ENCODE measurements at places on chromosomes 2 and 18. TPM values are rescaled to one million over a fixed set of nuclear protein-coding genes. Genes with fewer than 3 reads are reported as not detected.

The ZNF638 gene
- 122 TPM for total RNA-seq

- H3K4me1 ChIP-seq: no peaks in the 10 kb centered on the region
- no peaks in the 10 kb centered on the region for H3K36me3 ChIP-seq
- H3K27me3 ChIP-seq: peaks cover 9% of the 10 kb centered on the region
- H3K27ac ChIP-seq: no peak overlapping the region
- peak; percentile 43 for DNase-seq
- H3K4me3 ChIP-seq: no peak overlapping the region
Observed at GRCh38 chr2:110853516-110853915, 121.1 kb downstream of the ACOXL start.

DNA sequence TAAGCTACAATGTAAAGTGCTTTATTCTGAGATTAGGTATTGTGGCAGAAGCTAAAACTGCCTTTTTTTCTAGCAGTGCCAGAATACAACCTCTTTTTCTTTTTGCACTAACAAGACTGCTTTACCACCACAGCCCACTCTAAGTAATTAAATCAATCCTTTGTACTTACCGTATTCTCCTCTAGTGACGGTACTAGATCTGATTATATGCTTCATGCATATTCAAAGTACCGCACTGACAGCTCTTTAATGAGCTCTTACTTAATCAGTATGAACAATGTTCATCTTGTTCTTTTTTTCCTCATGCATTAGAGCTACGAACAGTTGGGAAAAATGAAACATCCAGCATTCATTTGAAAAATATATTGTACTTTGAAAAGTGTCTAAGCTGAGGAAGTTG is 16.1 kb upstream of the OTX1 start:
- no peak overlapping the region for H3K4me3 ChIP-seq
- H3K27ac ChIP-seq: no peak overlapping the region
- no peaks in the 10 kb centered on the region for H3K4me1 ChIP-seq
- no peaks in the 10 kb centered on the region for H3K36me3 ChIP-seq

DNA sequence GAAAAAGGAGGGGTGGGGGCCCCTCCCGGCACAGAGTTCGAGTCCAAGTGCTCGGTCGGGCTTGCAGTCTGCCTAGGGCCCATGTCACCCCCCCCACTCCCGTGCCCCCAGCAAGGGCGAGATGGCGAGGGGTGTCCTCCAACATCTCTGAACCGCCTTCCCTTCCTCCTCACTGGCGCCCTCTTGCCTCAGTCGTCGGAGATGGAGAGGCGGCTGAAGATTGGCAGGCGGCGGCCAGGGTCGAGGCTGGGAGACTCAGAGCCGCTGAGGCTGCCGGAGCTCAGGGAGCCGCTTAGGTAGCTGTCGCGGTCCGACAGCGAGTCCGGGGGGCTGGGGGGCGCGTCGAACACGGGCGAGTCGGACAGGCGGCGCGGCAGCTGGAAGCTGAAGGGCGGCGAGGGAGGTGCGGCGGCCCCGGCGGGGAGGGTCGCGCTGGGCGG is 2.3 kb downstream of the ZFP36L2 start:
- peak overlapping the region; percentile 97 for H3K27ac ChIP-seq
- peaks cover 54% of the 10 kb centered on the region for H3K4me1 ChIP-seq
- peak overlapping the region; percentile 90 for H3K4me3 ChIP-seq
- no peaks in the 10 kb centered on the region for H3K27me3 ChIP-seq

DNA sequence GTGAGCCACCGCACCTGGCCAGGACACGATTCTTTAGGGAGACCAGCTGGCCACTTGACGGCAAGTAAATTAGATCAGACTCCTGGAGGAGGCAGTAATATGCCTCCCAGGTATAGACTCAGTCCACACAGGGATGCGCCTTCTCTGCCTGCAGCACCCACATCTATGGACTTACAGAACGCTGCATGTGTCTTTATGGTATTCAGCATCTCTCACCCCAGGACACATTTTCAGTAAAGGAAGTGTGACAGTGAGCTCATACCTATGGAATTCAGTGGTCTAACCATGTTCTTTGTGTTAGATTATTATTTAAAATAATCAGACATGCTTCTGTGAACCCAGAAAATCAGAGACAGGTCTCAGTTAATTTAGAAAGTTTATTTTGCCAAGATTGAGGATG is 5.9 kb upstream of the NARS1 start:
- H3K27ac ChIP-seq: no peak overlapping the region
- H3K4me1 ChIP-seq: peaks cover 23% of the 10 kb centered on the region
- no peak for DNase-seq
- H3K36me3 ChIP-seq: no peaks in the 10 kb centered on the region
- H3K4me3 ChIP-seq: no peak overlapping the region

The PSMA8 gene
- total RNA-seq: not detected

DNA sequence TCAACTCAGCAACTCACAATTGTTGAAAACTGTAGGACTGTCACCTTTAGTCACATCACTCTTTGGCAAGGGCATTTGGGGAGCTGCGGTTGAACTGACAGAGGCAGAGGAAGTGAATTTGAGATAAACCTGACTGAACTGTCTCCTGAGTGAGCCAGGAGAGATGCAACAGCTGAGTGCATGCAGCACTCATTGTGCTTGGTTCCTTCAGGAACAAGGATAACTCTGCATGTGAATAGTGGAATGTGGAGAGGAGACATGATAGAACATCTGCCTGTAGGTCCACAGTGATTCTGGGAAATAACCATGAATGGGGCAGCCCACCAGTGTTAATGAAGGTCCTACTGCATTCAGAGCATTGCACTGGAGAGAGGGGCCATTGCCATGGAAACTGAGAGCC is 494.7 kb downstream of the STK39 start:
- H3K4me3 ChIP-seq: no peak overlapping the region
- no peak for DNase-seq
- H3K4me1 ChIP-seq: no peaks in the 10 kb centered on the region
- no peaks in the 10 kb centered on the region for H3K27me3 ChIP-seq
- H3K27ac ChIP-seq: no peak overlapping the region

GRCh38 chr2:56297671-56298070 is 113.9 kb downstream of the CCDC85A start:
- H3K27me3 ChIP-seq: no peaks in the 10 kb centered on the region
- H3K4me1 ChIP-seq: no peaks in the 10 kb centered on the region
- no peak overlapping the region for H3K4me3 ChIP-seq
- no peak for DNase-seq
- H3K36me3 ChIP-seq: no peaks in the 10 kb centered on the region
- H3K27ac ChIP-seq: no peak overlapping the region

The HOXD8 gene
- total RNA-seq: 2.2 TPM

DNA sequence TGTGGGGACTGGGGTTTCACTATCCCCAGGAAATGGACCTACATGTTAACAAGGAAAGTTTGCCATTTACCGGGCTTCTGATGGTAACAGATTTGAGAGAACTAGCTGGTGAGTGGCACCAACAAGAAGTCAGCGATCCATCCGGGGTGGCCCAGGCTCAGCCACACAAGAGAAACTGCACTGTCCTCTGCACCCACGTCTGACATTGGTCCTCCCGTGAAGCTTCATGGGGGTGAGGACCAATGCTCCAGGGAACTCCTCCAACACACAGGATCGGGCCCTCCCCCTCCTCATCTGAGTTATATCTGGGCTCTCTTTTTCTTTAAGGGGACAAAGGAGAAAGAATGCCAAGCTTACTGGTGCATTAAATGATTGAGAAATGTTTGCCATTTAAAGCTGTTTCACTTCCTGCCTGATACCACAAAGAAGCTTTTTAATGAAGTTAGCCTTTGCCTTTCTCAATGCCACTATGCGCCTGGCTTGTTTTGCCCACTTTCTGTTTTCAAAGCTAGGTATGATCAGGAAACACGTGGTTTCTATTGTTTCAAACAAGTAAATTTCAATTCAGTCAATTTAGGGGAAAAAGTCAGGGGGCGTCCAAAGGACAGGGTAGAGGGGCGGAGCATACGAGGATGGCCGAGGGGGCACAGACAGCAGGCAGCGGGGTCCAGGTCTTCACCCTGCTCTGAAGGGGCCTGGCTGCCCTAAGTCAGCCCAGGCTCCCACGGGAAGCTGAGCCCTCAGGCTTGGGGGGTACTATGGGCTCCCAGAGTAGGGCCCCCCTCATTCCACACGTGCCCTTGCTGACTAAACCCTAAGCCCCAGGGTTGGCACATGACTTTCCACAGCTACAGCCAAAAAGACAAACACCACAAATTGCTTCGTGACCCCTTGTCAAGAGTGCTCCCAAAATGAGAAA is 204.0 kb upstream of the ID2 start:
- H3K4me1 ChIP-seq: peaks cover 13% of the 10 kb centered on the region
- H3K36me3 ChIP-seq: no peaks in the 10 kb centered on the region
- H3K27ac ChIP-seq: peak overlapping the region; percentile 61
- H3K27me3 ChIP-seq: no peaks in the 10 kb centered on the region
- no peak overlapping the region for H3K4me3 ChIP-seq

- no peaks in the 10 kb centered on the region for H3K36me3 ChIP-seq
- no peak overlapping the region for H3K4me3 ChIP-seq
- DNase-seq: no peak
- no peak overlapping the region for H3K27ac ChIP-seq
Observed at GRCh38 chr2:174120346-174120745, 128.0 kb downstream of the OLA1 start.

The VRK2 gene
- total RNA-seq: 15.1 TPM

GRCh38 chr2:70553334-70553583 is 367 bp downstream of the TGFA start:
- no peaks in the 10 kb centered on the region for H3K36me3 ChIP-seq
- peak overlapping the region; percentile 75 for H3K27ac ChIP-seq
- H3K4me3 ChIP-seq: peak overlapping the region; percentile 57
- peaks cover 29% of the 10 kb centered on the region for H3K4me1 ChIP-seq
- DNase-seq: no peak

- no peaks in the 10 kb centered on the region for H3K27me3 ChIP-seq
- no peak overlapping the region for H3K27ac ChIP-seq
- H3K4me1 ChIP-seq: peaks cover 24% of the 10 kb centered on the region
- no peaks in the 10 kb centered on the region for H3K36me3 ChIP-seq
- H3K4me3 ChIP-seq: no peak overlapping the region
- no peak for DNase-seq
Observed at GRCh38 chr2:134233728-134234136, 20.1 kb upstream of the MGAT5 start.

GRCh38 chr2:219642069-219642454 is 14.6 kb downstream of the SLC4A3 start:
- H3K27me3 ChIP-seq: peaks cover 5% of the 10 kb centered on the region
- H3K4me1 ChIP-seq: peaks cover 25% of the 10 kb centered on the region
- H3K4me3 ChIP-seq: no peak overlapping the region
- no peak overlapping the region for H3K27ac ChIP-seq
- DNase-seq: peak; percentile 75

DNA sequence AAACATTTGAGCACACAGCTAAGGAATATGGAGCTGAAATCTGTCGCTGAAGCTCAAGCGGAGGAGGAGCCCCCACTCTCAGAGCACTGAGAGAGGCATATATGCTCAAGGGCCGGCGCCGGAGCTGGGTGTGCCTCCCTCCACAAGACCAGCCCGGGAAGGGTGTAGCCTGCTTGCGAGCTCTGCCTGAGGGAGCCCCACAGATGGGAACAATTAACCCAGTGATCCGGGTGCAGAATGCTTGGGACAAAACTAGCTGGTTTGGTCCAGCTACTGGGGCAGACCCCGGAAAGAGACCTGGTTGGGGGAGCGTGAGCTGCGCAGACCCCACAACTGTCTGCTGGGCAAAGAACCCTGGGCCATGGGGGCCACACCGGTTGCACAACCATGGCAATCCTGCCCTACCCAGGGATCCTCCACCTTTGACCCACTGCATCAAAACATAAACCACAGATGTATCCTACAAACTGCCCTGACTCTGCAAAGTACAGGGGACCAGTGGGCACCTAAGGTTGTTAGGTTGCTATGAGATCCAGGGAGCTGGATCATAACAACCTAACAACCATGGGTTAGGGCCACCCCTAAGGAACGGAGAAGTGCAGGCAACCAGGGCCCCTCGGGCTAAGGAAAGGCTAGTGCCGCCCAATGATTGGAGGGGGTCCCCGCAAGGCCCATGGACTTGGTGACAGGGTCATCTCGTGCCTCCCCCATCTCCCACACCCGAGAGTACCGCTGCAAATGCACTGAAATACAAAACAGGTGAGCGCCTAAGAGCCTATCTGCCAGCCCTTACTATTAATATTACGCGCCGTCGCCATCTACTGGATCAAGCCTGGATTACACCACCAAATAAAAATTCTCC is 53.4 kb upstream of the SCN1A start:
- no peak overlapping the region for H3K27ac ChIP-seq
- H3K4me3 ChIP-seq: no peak overlapping the region
- no peaks in the 10 kb centered on the region for H3K27me3 ChIP-seq
- no peaks in the 10 kb centered on the region for H3K36me3 ChIP-seq
- no peak for DNase-seq

The CFLAR gene
- 137 TPM for total RNA-seq

GRCh38 chr2:3598197-3598910 is 3.4 kb downstream of the COLEC11 start:
- H3K27me3 ChIP-seq: peaks cover under 1% of the 10 kb centered on the region
- DNase-seq: no peak
- H3K36me3 ChIP-seq: no peaks in the 10 kb centered on the region
- no peak overlapping the region for H3K4me3 ChIP-seq
- no peak overlapping the region for H3K27ac ChIP-seq

The PLCD4 gene
- total RNA-seq: 1.5 TPM

DNA sequence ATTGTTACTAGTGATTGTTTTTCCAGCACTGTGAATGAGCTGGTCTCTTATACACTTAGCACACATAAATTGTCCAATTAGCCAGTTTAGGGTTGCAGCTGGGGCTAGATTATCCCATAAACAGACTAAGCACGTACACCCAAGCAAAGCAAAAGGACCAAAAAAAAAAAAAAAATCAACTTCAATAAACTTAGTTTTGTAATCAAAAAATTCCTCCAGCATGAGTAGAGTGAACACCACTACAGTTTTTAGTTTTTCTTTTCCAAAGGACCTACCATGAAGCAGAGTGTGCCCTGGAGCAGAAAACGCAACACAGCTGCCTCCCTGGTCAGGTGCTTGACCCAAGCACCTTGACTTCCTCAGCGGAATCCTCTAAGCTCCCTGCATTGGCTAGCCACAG is 249.4 kb upstream of the SLC14A2 start:
- no peak overlapping the region for H3K4me3 ChIP-seq
- no peak overlapping the region for H3K27ac ChIP-seq

DNA sequence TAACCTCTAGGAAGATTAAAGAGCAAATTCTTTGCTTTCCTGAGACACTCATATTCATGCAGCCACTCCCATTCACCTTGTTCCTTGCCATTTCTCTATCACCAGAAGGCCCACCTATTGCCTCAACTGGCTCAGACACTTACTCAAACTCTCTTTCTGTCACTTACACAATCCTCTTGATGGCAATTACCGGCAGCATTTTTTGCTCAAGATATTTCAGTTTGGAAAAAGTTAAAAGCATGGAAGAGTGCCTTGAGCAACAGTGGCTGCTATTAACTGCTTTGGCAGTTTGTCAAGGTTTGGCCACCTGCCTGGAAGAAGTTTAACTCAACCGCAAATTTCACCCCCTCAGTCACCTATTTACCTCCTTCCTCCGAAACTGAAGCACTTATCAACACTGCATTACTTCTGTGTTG is 1104.0 kb upstream of the PIK3C3 start:
- no peak overlapping the region for H3K27ac ChIP-seq
- H3K4me3 ChIP-seq: no peak overlapping the region
- H3K4me1 ChIP-seq: no peaks in the 10 kb centered on the region
- H3K27me3 ChIP-seq: no peaks in the 10 kb centered on the region
- no peaks in the 10 kb centered on the region for H3K36me3 ChIP-seq

All from suprapubic skin (tissue), 4 donors.